ENCODE measurements at places on chromosomes 7 and 10. TPM values are rescaled to one million over a fixed set of nuclear protein-coding genes. Genes with fewer than 3 reads are reported as not detected.

GRCh38 chr10:22541900-22542299, 172.5 kb downstream of the PIP4K2A start:
- DNase-seq = no peak
- no peaks in the 10 kb centered on the region for H3K27me3 ChIP-seq
- no peak overlapping the region for H3K4me3 ChIP-seq
- no peaks in the 10 kb centered on the region for H3K36me3 ChIP-seq

- H3K36me3 ChIP-seq = no peaks in the 10 kb centered on the region
- H3K4me3 ChIP-seq = no peak overlapping the region
- peaks cover 18% of the 10 kb centered on the region for H3K4me1 ChIP-seq
- no peak for DNase-seq
- H3K27ac ChIP-seq = no peak overlapping the region
Measured at GRCh38 chr7:1124816-1125602, 35.0 kb downstream of the ZFAND2A start.

DNA sequence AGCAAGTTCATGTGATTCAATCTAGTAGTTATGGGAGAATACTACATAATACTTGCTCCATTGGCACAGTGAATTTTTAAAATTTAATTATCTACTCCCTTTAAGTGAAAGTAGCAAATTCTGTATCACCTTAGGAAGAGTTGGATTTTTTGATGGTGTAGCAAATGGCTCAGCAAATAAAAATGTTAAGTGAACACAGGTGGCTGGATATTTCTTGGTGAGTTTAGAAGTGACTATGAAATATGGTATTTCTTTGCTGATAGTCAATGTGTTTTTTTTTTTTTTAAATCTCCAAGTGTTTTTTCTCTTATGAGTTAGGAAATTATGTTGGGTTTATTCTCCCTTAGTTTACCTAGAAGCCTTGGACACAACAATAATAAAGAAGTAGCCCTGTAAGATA, 67.8 kb downstream of the CREM start:
- H3K36me3 ChIP-seq = no peaks in the 10 kb centered on the region
- H3K27me3 ChIP-seq = no peaks in the 10 kb centered on the region
- no peak overlapping the region for H3K4me3 ChIP-seq
- DNase-seq = no peak
- H3K27ac ChIP-seq = no peak overlapping the region

GRCh38 chr7:80044796-80045195, 89.8 kb upstream of the GNAI1 start:
- H3K4me1 ChIP-seq = no peaks in the 10 kb centered on the region
- DNase-seq = no peak
- H3K27me3 ChIP-seq = no peaks in the 10 kb centered on the region
- no peaks in the 10 kb centered on the region for H3K36me3 ChIP-seq
- H3K4me3 ChIP-seq = no peak overlapping the region

DNA sequence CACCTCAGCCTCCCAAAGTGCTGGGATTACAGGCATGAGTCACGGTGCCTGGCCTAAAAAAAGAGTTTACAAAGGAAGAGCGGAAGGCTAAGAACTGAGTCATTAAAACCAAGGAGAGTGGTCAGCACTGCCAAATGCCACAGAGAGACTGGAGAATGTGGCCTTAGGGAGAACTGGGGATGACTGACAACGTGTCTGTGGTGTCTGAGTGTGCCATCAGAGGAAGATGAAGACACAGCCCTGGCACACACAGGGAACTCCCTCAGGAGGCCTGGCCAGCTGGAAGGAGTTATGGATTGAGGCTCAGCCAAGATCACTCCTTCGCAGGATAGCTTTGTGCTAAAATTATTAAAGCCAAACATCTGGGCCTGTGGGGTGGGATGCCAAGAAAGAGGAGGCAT, 3.9 kb upstream of the INA start:
- H3K27ac ChIP-seq = no peak overlapping the region
- H3K27me3 ChIP-seq = no peaks in the 10 kb centered on the region

GRCh38 chr10:102872163-102872562, 2.9 kb downstream of the AS3MT start:
- H3K4me3 ChIP-seq = no peak overlapping the region
- H3K27me3 ChIP-seq = no peaks in the 10 kb centered on the region
- H3K36me3 ChIP-seq = no peaks in the 10 kb centered on the region
- no peak overlapping the region for H3K27ac ChIP-seq
- no peak for DNase-seq

DNA sequence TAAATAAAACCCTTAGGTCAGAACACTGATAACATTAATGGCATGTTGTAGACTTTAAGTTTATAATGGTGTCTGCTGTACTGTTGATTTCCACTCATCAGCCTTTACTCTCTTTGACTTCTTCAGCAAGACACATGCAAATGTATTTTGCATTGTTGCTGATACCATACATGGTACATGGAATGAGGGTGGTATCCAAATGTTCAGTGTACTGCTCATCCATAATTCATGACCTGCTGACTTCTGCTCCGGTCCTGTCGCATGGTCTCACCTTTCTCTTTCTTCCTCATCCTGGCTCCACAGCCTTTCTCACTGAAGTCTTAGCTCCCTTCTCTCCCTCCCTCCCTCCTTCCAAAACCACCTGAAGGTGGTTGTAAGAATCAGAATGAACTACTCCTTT, 4.7 kb upstream of the CUBN start:
- no peak for DNase-seq
- no peak overlapping the region for H3K27ac ChIP-seq
- no peaks in the 10 kb centered on the region for H3K27me3 ChIP-seq
- no peak overlapping the region for H3K4me3 ChIP-seq
- no peaks in the 10 kb centered on the region for H3K36me3 ChIP-seq

- no peak for DNase-seq
- H3K4me3 ChIP-seq = no peak overlapping the region
- no peak overlapping the region for H3K27ac ChIP-seq
Measured at GRCh38 chr7:17147409-17147808, 151.0 kb upstream of the AHR start.

The TMEM213 gene
- polyA plus RNA-seq = not detected

The FAM180A gene
- 5.3 TPM for polyA plus RNA-seq

The DMTF1 gene
- polyA plus RNA-seq = 64.5 TPM

The UCN3 gene
- not detected for polyA plus RNA-seq

The EBLN1 gene
- polyA plus RNA-seq = not detected

The GRID2IP gene
- 0.15 TPM for polyA plus RNA-seq

The SMURF1 gene
- 22.9 TPM for polyA plus RNA-seq

The LYZL2 gene
- not detected for polyA plus RNA-seq

Measured in ovary (tissue), 10 donors.